ENCODE measurements at places on chromosomes 1 and 21.

DNA sequence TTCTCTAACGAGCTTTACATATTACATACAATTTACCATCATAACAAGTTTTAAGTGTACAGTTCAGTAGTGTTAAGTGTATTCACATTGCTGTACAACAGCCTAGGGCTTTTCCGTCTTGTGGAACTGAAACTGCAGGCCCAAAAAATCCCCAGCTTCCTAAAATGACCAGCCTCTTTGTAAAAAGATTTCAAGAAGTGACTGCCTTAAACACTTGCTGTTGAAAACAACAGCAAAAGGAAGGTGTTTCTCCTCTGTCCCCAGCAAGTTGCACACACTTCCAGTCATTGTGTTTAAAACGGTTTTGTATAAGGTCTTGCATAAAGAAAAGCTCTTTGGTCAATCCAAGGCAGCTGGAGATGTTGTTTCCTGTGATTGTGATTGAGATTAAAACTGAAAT is 16.0 kb upstream of the GBP1 start:
- peak; percentile 18 for DNase-seq

GRCh38 chr1:15065736-15066135 is 87.8 kb upstream of the TMEM51 start:
- no peak for DNase-seq

DNA sequence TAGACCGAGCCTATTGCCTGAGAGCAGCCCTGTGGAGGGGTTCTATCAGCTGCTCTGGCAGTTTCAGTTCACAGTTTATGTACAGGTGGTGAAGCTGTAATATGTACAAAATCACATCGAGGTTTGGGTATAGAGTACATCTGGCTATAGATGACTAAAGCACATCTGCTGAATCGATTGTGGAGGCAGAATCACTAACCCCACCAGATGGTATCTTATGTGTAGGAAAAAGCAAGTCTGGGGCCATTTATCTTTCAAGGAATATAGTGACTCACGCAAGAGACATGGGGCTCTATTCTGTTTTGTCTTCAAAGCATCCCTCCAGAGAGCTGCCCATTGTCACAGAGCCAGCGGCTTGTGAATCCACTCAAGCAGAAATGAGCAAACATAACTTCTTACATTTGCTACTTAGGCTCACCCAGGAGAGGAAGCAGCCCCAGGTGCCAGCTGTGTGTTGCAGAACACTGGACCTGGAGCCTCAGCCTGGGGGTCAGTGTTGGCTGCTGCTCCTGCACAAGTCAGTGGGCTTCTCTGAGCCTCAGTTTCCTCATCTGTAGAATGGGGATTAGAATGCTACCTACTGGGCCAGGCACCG is 21.3 kb downstream of the MIIP start:
- DNase-seq: no peak

GRCh38 chr1:43227143-43227764 is 42.5 kb upstream of the TMEM125 start:
- peak; percentile 94 for DNase-seq

DNA sequence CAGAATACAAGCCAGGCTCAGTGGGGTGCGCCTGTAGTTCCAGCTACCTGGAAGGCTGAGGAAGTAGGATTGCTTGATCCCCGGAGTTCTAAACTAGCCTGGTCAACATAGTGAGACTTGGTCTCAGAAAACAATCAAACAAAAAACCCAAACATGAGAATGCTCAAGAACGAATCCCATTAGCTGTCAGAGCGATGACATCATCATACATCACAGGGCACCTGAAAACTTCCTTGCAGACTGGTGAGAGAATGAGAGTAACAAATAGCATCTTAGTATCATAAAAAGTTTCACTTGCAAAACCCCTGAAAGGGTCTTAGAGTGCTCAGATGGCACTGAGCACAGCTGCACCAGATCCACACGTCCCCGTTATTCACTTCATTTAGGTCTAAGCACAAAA is 21.1 kb upstream of the CDCA8 start:
- no peak for DNase-seq

GRCh38 chr1:228891272-228892034 is 156.2 kb downstream of the RHOU start:
- no peak for DNase-seq

DNA sequence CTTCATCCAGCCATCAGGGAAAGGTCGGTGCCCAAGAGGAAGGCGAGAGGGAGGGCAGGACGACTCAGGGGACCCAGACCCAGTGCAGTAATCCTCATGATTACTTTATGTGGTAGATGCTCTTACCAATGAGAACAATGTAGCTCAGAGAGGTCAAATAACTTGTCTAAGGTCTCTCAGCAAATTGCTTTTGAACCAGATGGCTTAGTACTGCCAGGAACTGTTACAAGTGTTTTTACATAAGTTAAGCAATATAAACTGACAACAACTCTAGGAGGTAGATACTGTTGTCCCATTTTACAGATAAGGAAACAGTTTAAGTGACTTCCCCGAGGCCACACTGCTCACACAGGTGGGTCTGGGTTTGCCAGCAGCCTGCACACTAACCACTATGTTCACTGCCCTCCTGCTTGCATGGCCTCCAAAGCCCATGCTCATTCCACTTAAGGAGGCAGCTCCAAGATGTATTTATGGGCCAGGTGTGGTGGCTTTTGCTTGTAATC is 111.7 kb downstream of the LACTBL1 start:
- no peak for DNase-seq

DNA sequence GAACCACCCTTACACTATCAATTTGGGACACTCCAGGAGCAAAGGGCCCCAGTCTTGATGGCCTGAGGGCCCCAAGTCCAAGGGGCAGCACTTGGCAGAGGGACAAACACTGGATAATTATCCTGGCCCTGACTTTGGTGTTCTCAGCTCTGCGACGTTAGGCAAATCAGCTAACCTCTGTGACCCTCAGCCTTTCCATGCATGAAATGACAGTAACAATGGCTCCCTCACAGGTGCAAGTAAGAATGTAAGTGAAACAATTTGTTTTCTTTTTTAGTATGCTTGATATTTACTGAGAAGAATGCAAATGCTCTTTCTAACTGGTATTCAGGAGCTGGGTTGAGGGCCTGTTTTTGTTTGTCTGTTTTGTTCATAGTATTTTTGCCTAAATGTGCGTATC is 61.6 kb upstream of the PRDX6 start:
- DNase-seq: no peak
